ENCODE measurements at places on chromosomes 3 and 15.

GRCh38 chr15:31252171-31252785 is 74.4 kb upstream of the KLF13 start:
- DNase-seq: no peak

GRCh38 chr15:39645138-39645975 is 64.5 kb downstream of the THBS1 start:
- DNase-seq: no peak

DNA sequence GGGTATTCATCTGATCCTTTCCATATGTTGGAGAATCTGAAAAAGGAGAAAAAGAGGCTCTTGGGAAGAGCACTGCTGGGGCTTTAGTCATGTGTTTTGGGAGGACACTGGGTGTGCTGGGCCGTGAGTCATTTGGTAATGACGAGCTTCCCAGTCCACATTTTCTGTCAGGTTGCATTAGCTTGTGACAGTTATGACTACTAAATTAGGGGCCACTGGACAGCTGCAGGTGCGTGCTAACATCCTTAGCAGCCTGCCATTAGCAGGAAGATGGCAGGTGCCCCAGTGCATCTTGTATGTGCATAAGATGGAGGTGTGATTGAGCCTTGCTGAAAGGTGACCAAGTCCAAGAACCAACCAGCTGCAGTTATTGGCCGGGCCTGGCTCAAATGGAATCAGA is 242.4 kb downstream of the RYR3 start:
- DNase-seq: no peak

- no peak for DNase-seq
These were observed 179.1 kb upstream of the SMAD3 start for GRCh38 chr15:66886241-66886675.

DNA sequence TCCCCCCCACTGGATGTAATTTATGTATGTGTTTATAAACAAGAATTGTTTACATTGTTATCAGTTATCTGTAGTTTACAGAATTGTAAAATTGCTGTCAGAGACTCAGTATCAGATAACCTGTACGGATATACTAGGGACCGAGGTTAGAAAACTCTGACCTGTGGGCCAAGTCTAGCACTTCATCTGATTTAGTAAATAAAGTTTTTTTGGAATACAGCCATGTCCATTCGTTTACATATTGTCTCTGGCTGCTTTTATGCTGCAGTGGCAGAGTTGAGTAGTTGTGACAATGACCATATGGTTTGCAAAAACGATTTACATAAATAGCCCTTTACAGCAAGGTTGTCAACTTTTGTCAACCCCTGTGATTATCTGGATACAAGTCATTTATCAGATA is 52.6 kb downstream of the LRRC28 start:
- no peak for DNase-seq

GRCh38 chr15:52067545-52067926 is 45.0 kb downstream of the BCL2L10 start:
- no peak for DNase-seq

- DNase-seq: peak; percentile 1
These were observed 41.6 kb downstream of the GOLGA6L10 start for GRCh38 chr15:82307714-82308081.

DNA sequence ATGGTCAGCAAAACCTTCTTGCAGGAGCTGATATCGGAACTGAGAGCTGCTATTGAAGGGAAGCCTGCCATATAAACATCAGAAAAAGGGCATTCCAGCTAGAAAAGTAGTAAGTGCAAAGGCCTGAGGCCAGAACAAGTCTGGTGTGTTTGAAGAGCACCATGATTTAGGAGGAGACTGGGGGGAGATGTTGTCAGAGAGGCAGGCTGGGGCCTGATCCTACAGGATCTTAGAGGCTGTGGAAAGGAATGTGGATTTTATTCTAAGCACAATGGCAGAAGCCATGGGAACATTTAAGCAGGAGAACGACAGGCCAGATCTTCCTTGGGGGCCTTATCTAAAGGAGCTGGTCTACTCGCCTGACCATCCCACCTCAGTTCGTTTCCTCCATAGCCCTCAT is 5.1 kb upstream of the MUC13 start:
- DNase-seq: no peak

DNA sequence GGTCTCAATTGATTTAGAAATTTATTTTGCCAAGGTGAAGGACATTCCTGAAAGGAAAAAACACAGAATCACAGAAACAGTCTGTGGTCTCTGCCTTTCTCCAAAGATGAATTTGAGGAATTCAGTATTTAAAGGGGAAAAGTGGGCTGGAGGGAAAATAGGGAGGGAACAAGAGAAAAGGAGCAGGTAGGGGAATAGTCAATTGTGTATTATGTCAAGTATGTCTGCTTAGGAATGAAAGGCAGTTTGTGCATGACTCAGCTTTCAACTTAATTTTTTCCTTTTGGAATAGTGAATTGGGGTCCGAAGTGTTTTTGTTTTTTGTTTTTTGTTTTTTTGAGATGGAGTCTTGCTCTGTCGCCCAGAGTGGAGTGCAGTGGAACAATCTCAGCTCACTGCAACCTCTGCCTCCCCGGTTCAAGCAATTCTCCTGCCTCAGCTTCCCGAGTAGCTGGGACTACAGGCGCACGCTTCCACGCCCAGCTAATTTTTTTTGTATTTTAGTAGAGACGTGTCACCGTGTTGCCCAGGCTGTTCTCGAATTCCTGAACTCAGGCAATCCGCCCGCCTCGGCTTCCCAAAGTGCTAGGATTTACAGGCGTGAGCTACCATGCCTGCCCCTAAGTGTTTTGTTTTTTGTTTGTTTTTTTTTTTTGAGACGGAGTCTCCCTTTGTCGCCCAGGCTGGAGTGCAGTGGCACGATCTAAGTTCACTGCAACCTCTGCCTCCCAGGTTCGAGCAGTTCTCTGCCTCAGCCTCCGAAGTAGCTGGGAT is 74.1 kb upstream of the MAP4 start:
- no peak for DNase-seq

- DNase-seq: no peak
These were observed 166.8 kb upstream of the TGFBR2 start for GRCh38 chr3:30439451-30440053.

DNA sequence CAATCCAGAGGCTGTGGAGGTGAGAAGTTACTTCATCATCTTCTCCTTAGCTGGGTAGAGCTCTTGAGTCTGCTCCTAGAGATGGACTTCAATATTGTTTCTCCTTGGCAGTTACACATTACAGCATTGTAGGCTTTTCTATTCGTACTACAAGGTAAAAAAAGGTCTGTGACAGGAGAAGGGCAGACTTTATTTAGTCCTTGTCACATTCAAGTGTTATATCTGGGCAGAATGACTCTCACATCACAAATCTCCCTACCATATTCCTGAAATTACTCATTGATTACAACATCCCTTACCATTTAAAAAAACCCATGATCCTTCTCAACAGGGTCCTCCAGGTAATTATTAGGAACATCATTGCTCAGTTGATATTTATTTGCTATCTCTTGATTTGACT is 75.0 kb downstream of the AGBL1 start:
- no peak for DNase-seq

DNA sequence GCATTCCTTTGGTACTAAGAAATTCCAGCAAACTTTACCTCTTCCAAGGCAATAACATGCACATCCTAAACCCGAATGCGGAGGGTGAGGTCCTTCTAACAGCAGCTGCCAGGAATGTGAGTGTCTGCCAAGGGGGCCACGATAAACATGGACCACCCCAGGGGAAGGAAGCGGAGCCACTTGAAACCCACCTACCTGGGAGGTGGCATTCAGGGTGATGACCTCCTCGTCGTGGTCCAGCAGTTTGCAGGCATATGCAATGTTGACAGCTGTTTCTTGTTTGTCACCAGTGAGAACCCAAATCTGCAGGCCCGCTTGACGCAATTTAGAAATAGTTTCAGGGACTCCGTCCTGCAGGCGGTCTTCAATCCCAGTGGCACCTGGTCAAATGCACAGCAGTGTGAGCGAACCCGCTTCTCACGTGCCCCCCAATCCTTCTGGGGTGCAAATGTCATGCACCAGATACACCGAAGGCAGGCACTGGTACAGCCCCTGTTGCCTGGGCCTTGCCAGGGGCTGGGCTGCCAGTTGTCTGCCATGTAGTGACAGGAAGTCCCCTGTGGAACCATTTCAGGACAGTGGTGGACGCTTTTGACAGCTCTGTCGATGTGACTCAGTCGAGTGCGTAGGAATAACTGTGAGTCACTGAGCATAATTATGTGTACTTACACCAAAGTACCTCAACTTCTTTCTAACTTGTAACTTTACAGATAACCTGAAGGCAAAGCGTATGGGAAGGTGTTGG is 161.2 kb downstream of the ATP10A start:
- no peak for DNase-seq

- no peak for DNase-seq
These were observed 58.1 kb downstream of the NGLY1 start for GRCh38 chr3:25724948-25725645.

GRCh38 chr15:60555806-60556205 is 76.9 kb upstream of the ICE2 start:
- no peak for DNase-seq
